ENCODE measurements at places on chromosomes 6 and 20.

- no peak for DNase-seq
Measured at GRCh38 chr20:54257071-54257816, 49.4 kb downstream of the PFDN4 start.

GRCh38 chr6:106749609-106750008 lies 120.2 kb downstream of the QRSL1 start:
- no peak for DNase-seq

GRCh38 chr20:12171923-12172524 lies 254.3 kb downstream of the BTBD3 start:
- DNase-seq, result no peak

- DNase-seq, result peak; percentile 75
Measured at GRCh38 chr6:32970413-32971241, 2.2 kb downstream of the BRD2 start.

DNA sequence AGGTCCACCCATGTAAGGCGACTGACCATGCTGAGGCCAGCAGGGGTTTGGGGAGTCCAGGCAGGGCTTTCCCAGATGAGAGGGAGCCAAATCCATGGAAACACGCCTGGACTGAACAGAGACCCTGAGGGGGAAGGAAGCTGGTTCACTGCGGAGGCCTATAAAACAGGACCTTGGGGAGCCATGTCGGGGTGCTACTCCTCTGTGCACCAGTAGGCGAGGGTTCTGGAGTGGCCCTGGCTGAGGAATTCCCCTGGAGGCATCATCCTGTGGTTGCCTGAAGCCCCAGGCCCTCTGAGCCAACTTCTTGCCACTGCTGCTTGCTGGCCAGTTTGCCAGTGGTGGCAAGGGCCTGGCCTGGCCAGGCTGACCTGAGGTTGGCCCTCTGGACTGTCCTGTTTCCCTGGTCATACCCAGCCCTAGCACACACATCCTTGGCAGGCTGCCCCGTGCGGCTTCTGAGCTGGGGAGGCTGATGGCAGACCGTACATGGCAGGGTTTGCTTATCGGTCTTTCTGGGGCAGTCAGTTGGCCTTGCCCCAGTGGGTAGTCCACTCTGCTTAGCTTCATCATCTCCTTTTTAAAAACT lies 2.2 kb upstream of the LRRN4 start:
- no peak for DNase-seq

DNA sequence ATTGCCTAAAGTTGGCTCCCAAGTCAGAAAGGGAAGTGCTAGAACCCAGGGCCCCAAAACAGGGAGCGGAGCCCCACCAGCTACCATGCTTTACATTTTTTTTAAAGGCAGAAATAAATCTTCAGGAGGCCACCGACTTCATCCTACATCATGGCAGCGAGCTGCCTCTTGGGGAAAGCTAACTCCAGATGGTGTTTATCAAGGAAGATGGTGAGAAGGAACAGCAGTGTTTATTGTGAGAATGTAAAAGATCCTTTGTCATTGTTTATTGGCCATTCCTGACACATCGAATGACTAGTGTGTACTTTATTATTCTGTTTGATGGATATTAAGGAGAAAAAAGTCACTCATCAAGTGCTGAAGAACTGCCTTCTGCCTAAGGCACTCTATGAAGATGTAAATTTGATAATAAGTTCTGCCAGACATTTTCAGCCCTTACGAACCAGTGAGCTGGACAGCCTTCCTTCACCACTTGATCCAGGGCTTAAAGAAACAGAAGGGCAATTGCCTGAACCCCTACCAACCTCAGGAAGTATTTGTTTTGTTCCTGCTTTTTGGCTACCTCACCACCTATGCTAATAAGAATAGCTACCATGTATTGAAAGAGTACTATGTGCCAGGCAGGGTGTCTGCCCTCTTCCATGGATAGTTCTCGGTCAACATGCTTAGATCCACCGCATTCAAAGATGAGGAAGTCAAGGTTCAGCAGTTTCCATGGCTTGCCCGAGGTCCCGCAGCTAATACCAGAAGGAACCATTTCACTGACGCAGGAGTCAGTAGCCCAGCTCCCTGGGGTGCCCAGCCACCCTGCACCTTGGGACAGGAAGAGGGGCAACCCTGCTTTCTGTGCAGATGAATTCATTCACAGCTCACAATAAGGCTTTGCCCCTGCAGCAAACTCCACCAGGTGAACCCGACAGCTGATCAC lies 194.7 kb upstream of the RREB1 start:
- DNase-seq, result no peak

DNA sequence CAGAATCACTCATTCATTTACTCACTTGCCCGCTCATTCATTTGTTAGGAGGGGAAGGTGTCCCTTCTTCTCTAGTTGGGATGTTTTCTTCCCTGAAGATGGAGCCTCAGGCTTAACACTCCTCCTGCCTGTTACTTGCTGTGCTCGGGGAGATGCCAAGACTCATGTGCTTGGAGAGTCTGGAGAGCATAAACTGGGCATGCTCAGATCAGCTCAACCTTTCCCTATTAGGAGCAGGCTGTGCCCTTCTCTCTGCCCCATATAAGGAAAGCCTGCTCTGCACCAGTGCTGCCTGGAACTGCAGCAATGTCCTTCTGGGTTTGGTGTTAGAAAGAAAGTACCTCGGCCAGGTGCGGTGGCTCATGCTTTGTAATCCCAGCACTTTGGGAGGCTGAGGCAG lies 18.0 kb upstream of the UBE2V1 start:
- no peak for DNase-seq

GRCh38 chr6:84575264-84575663 lies 189.1 kb downstream of the TBX18 start:
- DNase-seq, result no peak

DNA sequence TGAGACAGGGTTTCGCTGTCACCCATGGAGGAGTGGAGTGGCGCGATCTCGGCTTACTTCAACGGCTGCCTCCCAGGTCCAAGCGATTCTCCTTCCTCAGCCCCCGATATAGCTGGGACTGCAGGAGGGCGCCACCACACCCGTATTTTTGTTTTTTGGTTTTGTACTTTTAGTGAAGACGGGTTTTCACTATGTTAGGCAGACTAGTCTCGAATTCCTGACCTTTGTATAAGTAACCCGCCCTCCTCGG lies 115.4 kb upstream of the BTN3A2 start:
- peak; percentile 46 for DNase-seq

- no peak for DNase-seq
Measured at GRCh38 chr6:19988555-19988954, 151.4 kb downstream of the ID4 start.

GRCh38 chr20:35200267-35200666 lies 26.2 kb upstream of the MMP24 start:
- DNase-seq, result no peak

DNA sequence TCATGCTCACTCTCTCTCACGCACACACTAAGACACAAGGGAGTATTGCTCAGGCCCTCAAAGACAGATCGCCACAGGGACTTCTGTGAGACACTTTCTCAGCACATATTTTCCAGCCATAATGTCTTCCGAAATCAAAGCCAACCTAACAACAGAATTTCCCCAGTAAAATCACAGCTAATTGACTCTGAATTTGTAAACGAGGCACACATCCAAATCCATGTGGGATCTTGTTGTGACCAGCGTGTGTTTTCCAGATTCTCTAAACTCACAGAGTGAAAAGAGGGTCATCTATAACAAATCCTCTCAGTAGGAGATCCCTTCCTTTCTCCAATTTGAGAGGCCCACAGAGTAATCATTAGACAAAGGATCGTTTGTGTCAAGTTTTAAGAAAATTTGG lies 280.4 kb downstream of the PACRG start:
- DNase-seq, result no peak

DNA sequence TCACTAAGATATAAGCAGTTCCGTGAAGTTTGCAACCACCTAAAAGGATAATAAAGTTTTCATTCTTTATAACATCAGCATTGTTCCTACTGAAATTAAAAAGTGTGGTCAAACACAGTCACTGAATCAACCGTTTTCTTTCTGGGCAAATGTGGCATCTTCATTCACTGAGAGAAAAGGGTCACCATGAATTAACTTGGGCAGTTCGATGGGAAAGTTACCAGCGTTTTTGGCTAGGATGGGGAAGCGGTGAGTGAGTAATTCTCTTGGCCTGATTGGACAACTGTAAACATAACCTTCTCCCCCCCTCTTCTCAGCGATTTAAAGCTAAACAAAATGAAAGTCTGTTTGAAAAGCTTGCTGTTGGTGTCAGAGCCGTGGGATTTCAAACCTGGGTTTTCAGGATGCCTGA lies 181.8 kb downstream of the SASH1 start:
- no peak for DNase-seq

DNA sequence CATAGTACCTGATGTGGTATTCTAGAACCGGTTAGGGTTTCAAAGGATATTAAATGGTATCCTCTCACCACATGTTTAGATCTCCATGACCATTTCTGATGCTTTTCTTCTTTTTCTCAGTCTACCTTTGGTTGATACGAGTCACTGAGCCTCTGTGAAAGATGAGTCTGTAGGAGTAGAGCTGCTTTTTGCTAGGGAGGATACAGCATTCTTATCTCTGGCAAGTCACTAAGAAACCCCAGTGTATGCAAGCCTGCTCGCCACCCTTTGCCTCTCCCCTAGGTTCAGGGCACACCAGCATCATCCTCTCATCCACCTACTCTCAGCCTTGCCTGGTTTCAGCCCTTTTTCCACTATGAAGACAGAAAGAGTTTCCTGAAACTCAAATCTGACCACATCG lies 89.9 kb downstream of the MTFR2 start:
- DNase-seq, result no peak

DNA sequence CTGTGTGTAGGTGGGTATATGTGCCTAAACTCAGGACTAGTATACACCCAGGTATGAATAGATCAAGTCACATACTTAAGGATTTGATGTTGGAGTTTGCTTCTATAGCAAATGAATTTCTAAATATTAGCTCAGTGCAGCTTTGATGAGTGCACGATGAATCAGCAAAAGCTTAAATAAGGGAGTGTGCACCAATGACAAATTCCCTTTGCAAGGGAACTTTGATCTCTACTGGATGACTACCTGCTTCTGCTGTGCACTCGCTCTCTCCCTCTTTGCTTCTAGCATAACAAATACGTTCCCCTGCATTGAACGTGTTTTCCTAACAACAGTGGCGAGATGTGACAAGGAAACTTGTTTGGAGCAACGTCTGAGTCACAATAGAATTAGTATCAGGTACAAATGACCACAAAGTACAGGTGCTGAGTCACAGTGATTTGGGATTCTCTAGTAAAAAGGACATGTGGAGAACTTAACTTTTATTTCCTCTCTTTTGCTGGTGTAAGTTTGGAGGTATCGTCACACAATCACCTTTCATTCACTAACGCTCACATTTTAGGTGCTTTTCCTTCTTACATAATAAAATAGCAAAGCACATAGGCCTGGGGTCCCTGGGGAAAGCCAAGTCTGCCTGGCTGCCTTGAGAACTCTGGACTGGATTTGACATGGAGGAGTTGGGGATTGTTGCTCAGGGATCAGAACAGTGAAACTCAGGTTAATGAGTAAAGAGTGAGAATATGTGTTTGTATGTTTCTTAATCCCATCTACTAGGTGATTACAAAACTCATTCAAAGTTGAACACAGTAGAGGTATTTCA lies 49.7 kb downstream of the KLHL31 start:
- DNase-seq, result no peak

GRCh38 chr6:16836144-16836981 lies 75.1 kb upstream of the ATXN1 start:
- DNase-seq, result no peak

- no peak for DNase-seq
Measured at GRCh38 chr20:35120012-35120701, 27.0 kb downstream of the EDEM2 start.

GRCh38 chr6:25387483-25387882 lies 108.3 kb downstream of the CARMIL1 start:
- DNase-seq, result no peak

DNA sequence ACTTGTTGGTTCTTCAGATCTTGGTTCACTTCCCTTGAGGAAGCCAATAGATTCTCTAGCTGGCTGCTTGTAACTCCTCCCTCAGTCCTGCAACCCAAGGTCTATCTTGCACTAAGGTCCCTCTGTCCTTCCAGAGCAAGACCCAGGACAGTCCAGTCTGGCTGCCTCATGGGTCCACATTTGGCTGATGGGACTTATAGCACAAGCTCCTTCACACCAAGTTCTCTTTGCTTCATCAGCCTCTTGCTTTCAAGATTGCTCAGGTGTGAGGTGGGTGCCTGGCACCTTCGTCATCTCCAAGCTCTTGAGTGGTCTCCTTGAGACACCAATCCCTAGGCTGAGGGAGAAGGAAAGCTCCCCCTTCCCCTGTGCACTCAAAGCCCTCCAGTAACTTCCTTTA lies 28.3 kb downstream of the NSFL1C start:
- DNase-seq, result no peak

DNA sequence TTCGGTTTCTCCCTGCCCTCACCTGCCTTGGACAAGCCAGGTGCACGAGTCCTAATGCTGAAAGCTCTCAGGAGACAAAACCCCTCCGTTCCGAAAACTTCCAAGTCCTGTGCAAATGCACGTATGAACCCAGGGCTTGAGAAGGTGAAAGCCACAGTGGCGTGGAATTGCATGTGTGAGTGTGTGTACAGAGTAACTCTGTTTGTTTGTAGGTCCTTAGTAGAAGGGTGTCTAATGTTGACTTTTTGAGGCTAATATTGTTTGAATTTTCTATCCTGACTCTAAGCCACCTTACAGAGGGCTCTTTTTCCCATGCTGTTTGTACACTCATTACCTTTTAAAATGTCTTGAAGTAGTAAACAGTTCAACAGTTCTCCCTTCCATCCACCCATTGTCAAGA lies 129.1 kb downstream of the FOXA2 start:
- no peak for DNase-seq

DNA sequence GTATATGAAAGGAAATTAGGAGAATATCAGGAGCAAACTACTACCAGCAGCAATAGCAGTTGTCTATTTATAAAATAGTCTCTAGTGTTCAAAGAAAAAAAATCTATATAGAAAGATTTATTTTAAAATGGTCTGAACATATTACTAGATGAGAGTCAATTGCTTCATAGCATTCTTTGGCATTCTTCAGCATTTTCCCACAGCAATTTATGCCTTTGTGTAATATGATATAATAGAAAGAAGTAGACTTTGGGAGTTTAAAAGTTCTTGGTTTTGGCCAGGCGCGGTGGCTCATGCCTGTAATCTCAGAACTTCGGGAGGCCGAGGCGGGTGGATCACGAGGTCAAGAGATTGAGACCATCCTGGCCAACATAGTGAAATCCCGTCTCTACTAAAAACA lies 157.0 kb upstream of the PLN start:
- DNase-seq, result no peak

- DNase-seq, result no peak
Measured at GRCh38 chr20:54433636-54434035, 41.8 kb upstream of the DOK5 start.

GRCh38 chr6:15509335-15509933 lies 153.4 kb downstream of the DTNBP1 start:
- no peak for DNase-seq

DNA sequence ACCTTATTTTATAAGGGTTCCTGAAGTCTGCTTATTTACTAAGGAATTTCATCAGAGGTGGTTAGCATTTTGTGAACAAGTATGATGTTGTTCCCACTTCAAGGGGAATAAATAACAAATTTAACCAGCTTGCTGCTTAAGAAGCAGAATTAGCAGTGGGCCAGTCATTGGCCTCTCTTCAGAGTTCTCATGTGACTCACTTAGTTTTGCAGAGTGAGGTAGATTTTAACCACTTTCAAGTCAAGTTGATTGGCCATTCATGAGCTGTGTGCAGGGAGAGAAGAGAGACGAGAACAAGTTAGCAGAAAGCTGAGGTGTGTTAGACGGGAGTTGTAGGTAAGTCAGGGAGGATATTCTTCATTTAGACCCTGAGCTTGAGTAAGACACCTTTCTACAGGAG lies 18.1 kb downstream of the TOP1 start:
- DNase-seq, result no peak

GRCh38 chr6:132511210-132511830 lies 1.6 kb downstream of the STX7 start:
- no peak for DNase-seq

Measured in activated CD8-positive, alpha-beta memory T cell treated with anti-CD3 and anti-CD28 coated beads, Interleukin-2, amount 50 U/mL, for 4 hours (primary cell).